ENCODE measurements at places on chromosomes 3 and 15.

GRCh38 chr3:138594150-138594934, at the start of gene CEP70:
Gene CEP70, minus strand, starts transcription at chr3:138594260. Its CDS starts 21,333 bp downstream, at chr3:138572927.
- peak; percentile 98 for DNase-seq

DNA sequence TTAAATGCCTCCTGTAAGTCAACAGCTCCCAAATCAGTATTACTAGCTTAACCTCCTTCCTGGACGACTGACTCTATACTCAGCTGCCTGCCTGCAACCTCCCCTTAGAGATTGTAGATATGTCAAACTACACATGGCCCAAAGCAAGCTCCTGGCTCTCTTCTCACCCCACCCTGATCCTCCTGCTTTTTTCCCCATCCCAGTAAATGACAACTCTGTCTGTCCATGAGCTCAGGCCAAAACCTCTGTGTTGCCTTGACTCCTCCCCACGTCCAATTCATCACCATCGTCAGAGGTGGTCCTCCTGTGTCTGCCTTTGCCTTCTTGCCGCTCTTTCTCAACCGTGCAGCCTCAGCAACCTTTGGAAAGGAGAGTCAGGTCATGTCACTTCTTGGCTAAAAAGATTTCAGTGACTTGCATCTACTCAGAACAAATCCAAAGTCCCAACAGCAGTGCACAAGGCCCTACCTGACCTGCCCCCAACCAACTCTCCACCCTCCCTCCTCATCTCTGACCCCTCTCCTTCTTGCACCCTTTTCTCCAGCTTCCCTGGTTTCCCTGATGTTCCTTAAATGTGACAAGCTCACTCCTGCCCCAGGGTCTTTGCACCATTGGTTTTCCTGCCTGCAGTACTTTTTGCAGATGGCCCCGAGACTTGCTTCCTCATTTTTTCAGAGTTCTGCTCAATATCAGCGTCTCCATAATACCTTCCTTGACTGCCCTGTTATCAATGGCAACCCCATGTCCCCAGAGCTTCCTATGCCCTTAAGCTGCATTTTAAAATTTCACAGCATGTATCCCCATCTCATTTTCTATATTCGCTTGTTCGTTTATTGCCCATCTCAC, 52.8 kb downstream of the LSM3 start:
- no peak for DNase-seq

- no peak for DNase-seq
These were observed 34.2 kb downstream of the LIMD1 start for GRCh38 chr3:45628746-45629145.

GRCh38 chr3:178443634-178444033, 92.6 kb upstream of the KCNMB2 start:
- no peak for DNase-seq

GRCh38 chr3:13414040-13414729, 5.9 kb downstream of the NUP210 start:
- DNase-seq: peak; percentile 43

DNA sequence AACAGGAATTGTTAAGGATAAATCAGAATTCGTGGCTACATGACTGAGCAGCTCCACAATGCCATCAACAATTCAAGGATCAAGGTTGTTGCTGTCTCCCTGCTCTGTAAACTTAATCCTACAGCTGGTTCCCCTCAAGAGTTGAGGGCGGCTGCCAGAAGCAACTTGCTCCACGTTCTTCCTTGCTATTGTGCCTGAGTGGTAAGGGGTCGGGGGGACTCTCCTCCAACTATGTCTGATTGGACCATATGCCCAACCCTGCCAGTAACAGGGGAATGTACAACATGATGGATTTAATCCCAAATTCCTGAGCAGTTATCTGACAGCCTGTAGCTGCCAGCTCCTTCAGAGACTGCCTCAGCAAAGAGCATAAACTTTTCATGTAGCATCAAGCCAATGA, 37.9 kb upstream of the MECOM start:
- DNase-seq: no peak

- no peak for DNase-seq
These were observed 7.8 kb downstream of the DNASE1L3 start for GRCh38 chr3:58202917-58203360.

DNA sequence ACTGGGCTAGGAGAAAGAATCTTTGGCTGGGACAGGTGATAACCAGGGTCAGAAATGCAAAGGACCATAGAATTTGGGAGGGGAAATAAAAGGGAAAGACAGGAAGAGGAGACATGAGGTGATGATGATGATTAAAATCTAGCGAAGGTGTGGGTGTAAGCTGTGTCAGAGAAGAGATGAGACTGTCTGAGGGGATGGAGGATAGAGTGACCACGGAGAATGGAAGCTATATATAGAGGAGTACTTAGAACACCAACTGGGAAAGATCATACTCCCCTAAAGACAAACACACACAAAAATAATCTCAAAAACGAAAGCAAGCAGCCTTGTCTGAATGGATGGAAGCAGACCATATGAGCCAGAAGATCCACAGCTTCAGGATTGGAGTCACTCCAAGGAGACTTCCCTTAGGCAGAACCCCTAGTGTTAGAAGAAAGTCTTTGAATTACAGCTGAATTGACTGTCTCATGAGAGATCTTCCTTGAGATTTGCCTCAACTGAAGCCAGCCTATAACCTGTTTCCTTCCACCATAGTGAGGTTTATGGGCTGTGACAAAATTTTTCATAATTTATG, 115.2 kb upstream of the DAZL start:
- DNase-seq: no peak

DNA sequence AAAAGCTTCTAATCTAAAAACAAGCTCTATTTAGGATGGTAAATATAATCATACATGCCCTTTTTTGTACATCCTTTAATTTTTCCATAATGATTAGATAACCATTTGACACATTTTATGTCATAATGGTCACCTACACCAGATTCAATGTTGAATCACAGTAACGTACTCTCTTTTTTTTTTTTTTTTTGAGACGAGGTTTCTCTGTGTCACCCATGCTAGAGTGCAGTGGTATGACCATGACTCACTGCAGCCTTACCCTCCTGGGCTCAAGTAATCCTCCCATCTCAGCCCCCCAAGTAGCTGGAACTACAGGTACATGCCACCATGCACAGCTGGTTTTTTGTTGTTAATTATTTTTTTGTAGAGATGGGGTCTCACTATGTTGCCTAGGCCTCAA, 49.2 kb downstream of the PROS1 start:
- DNase-seq: peak; percentile 5

GRCh38 chr15:99762288-99762687, 29.1 kb upstream of the LYSMD4 start:
- DNase-seq: no peak

DNA sequence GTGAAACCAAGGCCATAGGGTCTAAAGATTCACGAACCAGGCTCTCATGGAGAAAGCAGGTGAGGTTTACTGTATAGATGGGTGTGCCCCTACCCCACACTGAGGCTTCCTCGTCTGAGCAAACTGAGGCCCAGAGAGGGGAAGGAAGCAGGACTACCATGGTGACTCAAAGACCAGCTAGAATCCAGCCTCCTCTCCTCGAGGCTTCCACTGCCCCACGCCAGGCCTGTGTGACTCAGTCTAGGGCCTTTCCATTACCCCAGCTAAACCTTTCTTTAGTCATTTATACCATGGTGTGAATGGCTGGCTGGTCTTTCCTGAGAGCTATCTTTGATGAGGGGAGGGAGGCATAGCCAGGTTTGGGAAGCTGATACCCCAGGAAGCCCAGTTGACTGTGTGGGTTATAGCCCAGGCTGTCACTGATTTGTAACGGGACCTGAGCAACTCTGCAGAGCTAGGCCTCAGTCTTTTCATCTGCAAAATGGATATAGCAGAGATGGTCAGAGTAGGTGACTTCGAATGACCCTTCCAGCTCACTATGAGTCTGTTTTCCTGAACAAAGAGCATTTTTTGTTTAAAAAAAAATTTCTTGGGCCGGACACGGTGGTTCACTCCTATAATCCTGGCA, 3.0 kb upstream of the RHO start:
- peak; percentile 40 for DNase-seq

DNA sequence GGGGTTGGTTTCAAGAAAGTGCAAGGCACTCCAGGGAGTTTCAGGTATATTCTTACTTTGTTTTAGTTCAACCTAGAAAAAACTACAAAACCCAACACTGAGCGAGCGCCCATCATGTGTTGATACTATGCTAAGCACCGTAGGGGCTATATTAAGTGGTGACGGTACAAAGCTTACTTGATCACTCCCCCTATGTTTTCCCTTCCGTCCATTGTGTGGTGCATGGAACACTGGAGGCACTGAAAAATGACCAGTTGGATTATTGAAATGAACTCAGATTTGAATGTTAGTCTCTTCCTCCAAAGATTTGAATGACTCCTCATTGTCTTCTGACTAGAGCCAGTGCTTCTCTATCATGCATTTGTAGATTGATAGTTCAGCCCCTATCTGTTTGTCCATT, 6.6 kb downstream of the MYZAP start:
- DNase-seq: no peak

DNA sequence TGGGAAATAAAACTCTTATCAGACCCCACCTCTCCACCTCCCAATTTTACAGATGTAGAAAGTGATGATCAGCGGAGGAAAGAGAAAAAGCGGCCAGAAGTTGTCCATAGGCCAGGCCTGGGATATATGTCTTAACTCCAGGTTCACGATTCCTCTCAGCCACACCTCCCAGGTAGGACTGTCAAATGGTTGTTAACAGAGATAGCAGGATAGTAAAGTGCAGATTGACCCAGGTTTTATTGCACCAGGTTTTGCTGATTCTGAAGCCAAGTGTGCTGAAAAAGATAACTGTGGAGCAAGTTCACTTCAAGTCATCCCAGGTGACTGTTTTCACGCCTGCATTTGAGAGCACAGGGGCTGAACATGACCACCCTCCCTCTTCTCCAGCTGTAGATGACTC, 36.1 kb downstream of the LSM3 start:
- DNase-seq: no peak
